ENCODE measurements at places on chromosomes 3 and 15.
A peak's percentile ranks its signal among the peaks of the same experiment; 100 is the strongest.

DNA sequence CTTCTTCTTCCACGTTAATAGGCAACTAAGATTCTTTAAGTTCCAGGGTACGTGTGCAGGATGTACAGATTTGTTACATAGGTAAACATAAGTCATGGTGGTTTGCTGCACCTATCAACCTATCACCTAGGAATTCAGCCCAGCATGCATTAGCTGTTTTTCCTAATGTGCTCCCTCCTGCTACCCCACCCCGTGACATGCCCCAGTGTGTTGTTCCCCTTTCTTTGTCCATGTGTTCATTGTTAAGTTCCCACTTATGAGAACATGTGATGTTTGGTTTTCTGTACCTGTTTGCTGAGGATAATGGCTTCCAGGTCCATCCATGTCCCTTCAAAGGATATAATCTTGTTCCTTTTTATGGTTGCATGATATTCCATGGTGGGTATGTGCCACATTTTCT is 21.1 kb downstream of the GTF2A2 start:
- DNase-seq: no peak

DNA sequence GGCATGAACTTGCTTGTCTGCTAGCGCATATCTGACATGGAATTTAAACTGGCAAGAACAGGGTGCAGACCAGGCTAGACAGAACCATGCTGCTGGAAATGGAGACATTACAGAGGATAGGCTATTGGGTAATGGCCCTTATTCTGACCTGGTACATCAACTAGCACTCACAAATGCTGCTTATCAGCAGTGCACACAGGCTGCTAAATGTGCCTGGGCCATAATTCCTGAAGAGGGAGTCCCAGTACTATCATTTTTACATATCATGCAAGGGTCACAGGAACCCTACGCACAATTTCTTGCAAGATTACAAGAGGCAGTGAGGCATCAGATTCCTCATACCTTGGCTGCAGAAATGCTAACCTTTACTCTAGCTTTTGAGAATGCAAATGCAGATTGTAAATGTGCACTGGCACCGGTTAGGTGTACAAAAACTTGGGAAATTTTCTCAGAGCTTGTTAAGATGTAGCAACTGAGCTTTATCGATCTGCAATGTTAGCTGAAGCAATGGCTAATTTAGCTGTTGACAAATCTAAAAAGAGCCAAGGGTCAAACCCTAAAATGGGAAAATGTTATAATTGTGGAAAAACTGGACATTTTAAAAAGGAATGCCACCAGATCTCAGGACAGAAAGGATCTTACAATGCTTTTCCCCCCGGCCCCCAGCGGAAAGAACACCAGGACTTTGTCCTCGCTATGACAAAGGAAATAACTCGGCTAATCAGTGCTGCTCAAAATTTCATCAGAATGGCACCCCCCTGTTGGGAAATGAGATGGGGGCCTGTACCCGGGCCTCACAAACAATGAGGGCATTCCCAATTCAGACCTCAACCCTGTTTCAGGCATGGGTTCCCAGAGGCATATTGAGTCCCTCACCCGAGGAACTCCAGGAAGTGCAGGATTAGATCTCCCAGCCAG is 21.1 kb downstream of the CCRL2 start:
- no peak for DNase-seq

GRCh38 chr3:14377838-14378169 is 24.6 kb upstream of the SLC6A6 start:
- no peak for DNase-seq

DNA sequence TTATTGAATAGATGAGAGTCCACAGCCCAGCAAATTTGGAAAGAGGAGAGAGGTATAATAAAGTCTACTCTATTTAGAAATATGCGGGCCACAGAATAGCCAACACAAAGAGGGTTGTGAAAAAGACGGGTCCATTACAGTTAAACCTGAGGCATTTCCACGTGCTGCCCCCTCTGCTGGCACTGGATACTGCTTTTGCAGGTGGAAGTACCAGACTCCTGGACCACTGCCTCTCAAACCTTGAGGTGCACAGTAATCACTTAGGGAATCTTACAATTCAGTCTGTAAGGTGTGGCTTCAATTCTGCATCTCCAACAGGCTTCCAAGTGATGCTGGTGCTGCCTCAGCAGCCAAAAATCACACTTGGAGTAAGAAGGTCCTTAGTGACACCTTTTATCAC is 3.0 kb upstream of the TFDP2 start:
- DNase-seq: peak; percentile 75

- DNase-seq: no peak
Measured at GRCh38 chr3:16372362-16373292, 107.6 kb downstream of the OXNAD1 start.

DNA sequence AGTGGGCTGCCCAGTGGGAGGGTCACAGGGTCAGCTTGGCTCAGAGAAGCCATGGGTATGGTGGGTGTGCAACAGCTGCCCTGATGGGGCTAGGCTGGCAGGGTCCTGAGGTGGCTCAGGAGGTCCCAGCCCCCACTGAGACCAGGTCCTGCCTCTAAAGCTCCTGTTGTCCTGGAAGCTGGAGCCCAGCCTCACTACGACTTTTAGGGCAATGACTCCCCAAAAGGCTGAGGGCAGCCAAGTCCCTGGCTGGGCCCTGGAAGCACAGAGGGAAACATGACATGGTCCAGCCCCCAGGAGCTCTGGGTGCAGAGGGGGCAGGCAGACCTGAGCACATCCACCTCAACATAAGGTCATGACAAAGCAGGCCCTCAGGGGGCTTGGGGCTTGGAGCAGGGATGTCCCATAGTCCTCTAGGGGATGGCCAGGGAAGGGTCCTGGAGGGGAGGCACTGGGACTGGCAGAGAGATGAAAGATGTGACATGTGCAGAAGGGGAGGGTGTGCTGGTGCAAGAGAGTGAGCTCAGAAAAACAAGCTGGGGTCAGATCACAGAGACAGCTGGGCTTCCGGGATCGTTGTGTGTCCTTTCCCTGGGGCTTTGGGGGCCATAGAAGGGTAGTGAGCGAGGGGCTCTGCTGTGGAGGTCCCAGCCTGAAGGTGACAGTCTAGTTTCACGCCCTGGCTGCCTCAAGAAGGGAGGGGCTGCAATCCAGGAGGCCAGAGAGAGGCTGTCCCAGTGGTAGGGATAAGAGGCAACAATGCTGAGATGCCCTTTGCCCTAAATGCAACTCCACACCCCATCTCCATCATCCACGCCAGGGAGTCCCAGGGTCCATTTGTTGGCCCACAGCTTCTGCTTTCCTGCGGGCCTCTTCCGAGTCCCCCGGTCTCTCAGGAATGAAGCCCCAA is 639 bp upstream of the ITIH3 start:
- DNase-seq: no peak

GRCh38 chr3:152458376-152459117 is 189.8 kb downstream of the MBNL1 start:
- DNase-seq: no peak

- no peak for DNase-seq
Measured at GRCh38 chr3:149170672-149171071, 41.2 kb downstream of the HPS3 start.

DNA sequence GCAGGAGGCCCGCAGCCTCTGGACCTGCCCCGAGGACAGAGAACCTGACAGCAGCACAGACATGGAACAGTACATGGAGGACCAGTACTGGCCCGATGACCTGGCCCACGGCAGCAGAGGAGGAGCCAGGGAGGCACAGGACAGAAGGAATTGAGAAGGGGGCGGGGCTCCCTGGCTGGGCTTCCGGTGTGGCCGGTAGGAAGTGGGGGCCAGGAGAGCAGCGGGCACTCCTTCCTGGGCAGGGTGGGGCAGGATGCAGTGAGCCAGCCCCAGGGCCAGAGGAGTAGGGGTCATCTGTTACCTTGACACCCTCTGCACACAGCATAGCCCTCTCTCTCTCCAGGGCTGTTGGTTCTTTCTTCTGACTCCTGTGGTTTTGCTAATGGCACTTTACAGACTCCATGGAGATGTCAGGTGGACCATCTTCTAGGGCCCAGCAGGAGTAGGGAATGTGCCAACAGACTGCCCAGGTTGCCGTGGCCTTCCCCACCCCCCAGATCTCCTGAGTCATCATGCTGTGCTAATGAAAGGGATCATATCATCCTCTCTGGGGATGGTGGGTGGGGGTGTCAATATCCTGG is 8.6 kb upstream of the ISG20 start:
- peak; percentile 82 for DNase-seq

DNA sequence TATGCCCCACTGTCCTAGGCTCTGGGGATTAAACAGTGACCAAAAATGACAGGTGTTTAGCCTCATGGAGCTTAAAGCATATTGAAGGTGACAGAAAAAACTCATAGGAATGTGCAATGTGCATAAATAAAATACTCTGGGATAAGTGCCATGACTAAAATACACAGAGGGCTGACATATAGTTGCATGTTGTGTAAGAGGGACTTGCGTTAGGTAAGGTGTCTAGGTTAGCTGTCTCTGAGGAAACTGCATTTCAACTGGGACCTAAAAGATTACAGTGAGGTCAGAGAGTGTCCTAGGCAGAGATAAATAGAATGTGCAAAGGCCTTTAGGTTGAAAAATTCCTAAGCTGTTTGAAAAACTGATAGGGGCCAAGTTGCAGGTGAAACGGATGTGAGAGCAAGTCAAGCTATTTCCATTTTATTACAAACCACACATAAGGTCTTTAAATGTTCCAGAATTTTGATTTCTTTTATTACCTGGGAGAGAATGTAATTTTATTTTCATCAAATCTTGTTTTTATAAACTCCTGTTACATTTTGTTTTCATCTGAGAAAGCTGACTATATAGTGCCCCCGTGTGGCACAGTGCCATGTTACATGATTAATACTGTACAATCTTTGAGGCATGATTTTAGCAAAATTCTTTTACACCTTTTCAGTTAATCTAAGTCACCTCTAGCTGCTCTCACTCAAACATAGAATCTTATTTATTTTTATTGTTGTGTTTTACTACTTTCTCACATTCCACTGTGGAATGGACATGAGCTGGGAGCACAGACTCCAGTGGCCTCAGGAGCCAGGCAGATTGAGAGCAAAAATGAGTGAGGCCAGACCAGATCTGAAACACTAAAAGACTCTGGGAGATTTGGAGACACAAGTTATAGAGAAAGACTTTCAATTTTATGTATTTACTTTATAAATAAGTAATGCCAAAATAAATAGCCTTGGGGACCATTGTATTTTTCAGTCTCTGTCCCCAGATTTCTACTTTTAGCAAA is 259.6 kb upstream of the ZNF717 start:
- peak; percentile 76 for DNase-seq

DNA sequence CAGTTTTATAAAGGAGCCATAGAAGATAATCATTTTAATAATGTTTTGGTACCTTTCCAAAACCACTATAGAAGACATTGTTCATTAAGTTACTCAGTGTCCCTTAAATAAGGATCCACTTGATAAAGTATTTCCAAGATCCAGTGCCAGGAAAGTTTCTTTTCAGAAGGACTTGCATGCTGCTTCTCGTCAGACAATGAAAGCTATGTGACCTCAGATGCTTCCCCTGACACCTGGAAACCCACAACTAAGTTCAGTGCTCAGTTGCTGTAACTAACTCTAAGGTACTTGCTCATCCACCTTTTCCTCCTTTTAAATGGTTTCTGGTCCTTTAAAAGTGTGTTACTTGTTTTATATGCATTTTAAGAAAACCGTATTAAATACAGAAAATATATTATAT is 7.3 kb downstream of the SSR3 start:
- no peak for DNase-seq

DNA sequence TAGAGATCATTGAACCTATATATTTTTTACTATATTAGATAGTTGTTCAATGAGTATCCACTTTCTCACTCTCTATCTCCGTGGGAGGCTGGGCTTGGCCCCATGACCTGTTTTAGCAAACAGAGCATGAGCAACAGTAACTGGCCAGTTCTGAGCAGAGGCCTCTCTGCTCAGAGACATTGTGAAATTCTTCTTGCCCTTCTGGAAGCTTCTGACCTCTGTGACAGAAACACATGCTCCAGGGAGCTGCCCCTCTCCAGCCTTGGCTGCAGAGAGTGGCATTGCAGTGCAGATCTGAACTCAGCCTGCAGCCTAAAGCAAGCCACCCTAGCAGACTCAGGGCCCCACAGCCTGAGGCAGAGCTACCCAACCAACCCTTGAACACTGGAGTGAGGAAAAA is 20.5 kb downstream of the FAM240A start:
- no peak for DNase-seq

GRCh38 chr15:42313463-42313862 is 40.2 kb upstream of the TMEM87A start:
- DNase-seq: peak; percentile 57

Data from endodermal cell (in vitro differentiated cells).